Esophagus squamous epithelium (tissue), 5 donors: ENCODE measurements at places on chromosomes 4 and X.

DNA sequence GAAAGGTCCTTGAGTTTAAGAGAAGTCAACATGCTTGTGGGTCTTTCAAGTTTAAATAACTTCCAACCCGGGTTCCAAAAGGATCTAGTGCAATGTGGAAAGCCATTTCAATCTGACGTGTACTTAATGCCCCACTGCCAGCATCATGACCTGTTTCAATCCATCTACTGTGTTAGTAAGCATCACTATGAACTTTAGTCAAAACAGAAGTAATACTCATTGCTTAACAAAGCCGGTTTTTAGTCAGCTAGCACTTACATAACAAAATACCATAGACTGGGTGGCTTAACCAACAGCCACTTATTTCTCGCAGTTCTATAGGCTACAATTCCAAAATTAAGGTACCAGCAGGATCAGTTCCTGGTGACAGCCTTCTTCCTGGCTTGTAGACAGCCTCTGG lies 677.5 kb downstream of the DMD start:
- DNase-seq: no peak

GRCh38 chr4:111018216-111018615 lies 395.3 kb upstream of the PITX2 start:
- DNase-seq: no peak

- DNase-seq: no peak
These were observed 50.5 kb upstream of the FAM9C start for GRCh38 chrX:13094828-13095341.

DNA sequence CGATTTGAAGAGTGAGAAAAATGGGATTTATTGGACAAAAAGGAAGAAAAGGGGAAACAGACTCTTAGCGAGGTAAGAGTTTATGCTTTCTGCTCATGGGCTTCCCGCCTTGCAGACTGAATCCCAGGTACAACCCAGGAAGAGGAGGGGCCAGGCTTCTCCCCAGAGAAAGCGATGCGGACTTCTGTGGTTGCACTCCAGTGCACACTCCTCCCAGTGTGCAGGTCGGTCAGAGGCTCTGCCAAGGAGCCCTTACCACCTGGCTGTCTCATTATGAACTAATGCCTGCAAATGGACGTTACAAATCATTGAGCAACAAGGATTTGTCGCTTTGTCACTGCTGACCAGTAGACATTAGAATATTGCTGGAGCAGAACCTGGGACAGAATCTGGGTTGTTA lies 39.9 kb upstream of the GLRA2 start:
- no peak for DNase-seq

- no peak for DNase-seq
These were observed 237.3 kb downstream of the TACR3 start for GRCh38 chr4:103482471-103482870.

- DNase-seq: no peak
These were observed 74.0 kb downstream of the AFF2 start for GRCh38 chrX:148574237-148574973.

DNA sequence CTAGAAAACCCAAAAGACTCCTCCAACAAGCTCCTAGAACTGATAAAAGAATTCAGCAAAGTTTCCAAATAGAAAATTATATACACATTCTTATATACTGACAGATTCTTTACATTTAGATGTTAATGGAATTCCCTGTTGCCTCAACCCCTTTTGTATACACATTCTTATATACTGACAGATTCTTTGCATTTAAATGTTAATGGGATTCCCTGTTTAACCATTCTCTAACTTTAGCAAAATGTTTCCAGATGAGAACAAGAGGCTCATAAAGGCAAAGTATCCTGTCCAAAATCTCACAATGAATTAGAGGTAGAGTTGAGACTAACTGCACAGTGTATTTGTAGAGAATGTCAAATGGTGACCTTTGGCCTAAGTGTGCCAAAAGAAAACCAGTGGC lies 23.1 kb upstream of the AR start:
- no peak for DNase-seq

DNA sequence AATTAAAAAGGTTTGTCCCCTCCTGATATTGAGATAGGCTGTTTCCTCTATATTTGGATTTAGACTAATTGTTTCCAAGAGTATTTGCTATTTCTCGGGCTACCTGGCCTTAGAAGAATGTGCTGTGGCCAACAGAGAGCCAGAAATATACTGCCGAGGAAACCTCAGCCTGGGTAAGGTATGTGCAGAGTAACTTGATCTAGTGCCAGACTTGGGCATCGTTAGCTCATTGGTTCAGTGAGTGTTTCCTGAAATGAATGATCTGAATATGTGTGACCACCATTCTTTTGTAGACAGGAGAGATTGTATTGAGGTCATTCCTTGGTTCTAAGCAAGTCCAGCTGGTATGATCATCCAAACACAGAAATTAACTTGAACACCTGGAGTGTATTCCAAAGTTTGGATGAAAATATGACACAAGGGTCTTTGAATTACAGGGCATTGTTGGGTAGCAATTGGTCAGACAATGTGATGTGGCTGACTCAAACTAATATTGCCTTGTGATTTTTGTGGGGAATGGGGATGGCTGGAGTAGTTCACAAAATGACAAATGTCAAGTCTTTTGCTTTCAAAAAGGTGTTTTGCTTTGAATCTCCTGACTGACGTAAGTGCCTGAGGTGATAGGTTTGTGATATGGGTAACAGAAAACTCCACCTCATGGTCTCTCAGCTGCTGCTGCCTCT lies 100.2 kb upstream of the CXCL13 start:
- no peak for DNase-seq

- no peak for DNase-seq
These were observed 44.2 kb upstream of the SPRY1 start for GRCh38 chr4:123352240-123352945.

DNA sequence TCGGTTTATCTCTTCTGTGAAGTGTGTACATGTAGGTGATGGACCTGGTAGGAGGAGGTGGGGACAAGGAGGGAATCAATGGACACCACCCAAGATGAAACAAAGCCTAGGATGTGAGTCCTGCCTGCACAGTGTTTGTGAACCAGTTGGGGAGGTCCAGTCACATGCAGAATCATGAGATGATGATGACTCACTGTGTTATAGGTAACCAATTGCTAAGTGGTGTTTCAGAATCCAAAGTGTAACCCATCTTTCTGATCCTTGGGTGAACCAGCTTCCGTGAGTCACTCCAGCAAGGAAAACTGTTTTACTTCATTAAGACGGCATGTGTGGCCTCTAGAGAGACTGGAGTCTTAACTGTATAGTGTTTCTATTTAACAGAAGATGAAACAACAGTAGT lies 57.9 kb upstream of the HPF1 start:
- DNase-seq: no peak

GRCh38 chrX:67749536-67749935 lies 205.7 kb downstream of the AR start:
- DNase-seq: no peak

GRCh38 chrX:13081395-13082205 lies 37.2 kb upstream of the FAM9C start:
- no peak for DNase-seq

- no peak for DNase-seq
These were observed 654 bp downstream of the ATOH1 start for GRCh38 chr4:93828995-93829819.

DNA sequence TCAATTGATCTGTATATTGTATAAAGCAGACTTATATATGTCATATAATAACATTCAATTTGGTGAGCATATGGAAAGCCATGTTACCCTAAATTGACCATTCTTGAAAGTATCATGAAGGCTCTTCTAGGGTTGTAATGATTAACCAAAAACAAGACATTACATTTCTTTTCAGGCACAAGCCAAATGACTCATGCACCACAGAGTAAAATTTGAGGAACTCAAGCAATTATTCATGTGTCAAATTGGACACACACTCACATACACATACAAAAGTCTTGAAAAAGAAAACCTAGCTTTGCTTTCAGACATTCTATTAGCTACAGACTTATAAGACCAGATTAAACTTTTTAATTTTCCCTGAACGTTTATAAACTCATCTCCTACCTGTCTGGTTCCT lies 146.5 kb upstream of the PCDH18 start:
- no peak for DNase-seq

GRCh38 chr4:154416190-154416547 lies 75.4 kb downstream of the DCHS2 start:
- DNase-seq: no peak

GRCh38 chr4:138677212-138677611 lies 338.4 kb upstream of the NOCT start:
- no peak for DNase-seq

- DNase-seq: no peak
These were observed 37.6 kb downstream of the PF4 start for GRCh38 chr4:73944061-73944875.

- DNase-seq: no peak
These were observed 74.5 kb downstream of the FRYL start for GRCh38 chr4:48705609-48706008.

- DNase-seq: no peak
These were observed 20.5 kb upstream of the MAGEA8 start for GRCh38 chrX:149860445-149860844.

- DNase-seq: no peak
These were observed 180.2 kb downstream of the ARAP2 start for GRCh38 chr4:36064117-36064516.
